ENCODE measurements at places on chromosomes 1 and 21.

DNA sequence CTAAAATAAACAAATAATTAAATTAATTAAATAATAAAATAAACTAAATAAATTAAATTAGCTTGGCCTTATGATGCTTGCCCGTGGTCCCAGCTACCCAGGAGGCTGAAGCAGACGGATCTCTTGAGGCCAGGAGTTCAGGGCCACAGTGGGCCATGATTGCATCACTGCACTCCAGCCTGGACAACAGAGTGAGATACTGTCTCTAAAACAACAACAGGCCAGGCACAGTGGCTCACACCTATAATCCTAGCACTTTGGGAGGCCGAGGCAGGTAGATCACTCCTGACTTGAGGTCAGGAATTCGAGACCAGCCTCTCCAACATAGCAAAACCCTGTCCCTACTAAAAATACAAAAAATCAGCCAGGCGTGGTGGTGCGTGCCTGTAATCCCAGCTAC, 12.2 kb upstream of the PINK1 start:
- no peak for DNase-seq

DNA sequence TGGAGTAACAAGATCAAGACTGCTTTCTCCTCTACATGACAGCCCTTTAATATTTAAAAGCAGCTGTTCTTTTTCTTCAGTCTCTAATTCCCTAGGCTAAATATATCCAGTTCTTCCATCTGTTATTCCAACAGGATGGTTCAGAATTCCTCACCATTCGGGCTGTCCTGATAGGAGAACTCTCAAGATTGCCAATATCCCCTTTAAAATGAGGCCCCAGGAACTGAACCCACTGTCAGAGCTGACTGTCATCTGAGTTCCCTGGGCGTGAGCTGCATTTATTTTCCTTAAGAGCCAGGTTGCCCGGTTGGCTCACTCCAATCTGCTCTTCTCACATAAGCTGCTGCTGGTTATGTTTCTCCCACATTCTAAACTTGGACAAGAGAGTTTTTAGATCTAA, 177.6 kb downstream of the MIS18A start:
- DNase-seq, result no peak

DNA sequence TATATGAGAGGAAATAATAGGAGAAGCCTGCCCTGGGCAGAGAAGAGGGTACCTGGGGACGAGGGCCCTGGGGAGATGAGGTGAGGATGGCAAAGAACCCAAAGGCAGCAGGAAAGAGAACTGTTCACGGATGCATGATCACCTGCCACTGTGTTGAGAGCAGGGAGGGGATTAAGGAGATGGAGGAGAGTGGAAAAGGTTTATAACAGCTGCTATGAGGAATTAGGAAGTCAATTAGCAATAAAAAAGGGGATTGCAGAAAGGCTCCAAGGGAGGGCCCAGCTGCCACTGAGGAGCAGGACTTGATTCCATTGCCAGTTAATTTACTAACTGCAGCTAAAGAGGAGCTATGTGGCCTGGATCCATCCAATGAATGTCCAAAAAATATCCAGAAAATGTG, 61.1 kb downstream of the GFI1 start:
- no peak for DNase-seq

DNA sequence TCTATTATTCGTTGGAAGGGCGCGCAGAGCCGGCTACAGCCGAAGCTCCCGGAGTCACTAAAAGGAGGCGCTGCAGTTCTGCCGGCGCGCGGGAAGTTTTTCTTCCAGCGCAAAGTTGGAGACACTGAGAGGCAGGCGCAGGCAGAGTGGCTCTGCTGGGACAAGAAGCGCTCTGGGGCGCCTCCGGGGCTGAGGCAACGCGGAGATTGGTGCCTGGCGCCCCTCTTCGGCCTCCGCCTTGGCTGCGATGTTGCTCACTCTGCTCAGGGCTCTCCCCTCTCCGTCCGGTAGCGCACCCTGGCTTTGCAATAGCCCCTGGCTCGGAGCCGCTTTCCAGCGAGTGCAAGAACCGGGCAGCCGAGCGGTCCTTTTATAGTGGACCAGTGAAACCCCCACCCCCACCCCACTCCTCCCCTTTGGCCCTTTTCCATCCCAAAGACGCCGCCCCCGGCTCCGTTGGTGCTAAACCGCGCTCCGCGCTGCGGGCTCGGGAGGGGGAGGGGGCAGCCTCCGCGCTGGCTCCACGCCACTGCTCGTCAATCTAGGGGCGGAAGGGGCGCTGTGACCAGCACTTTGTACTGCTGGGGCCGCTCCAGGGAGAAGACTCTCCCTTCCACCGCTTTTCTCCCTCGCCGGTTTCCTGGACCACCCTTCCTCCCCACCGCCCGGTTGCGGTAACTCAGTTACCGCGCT, at the start of gene ADAMTS1:
Gene ADAMTS1 (minus strand): TSS at position 344 of the 693 bp plus-strand sequence. CDS start 455 bp downstream, outside the sequence.
- DNase-seq, result no peak

- DNase-seq, result no peak
Observed at GRCh38 chr1:159296706-159297375, 5.3 kb upstream of the FCER1A start.

- DNase-seq, result no peak
Observed at GRCh38 chr1:23198373-23198772, 18.9 kb downstream of the HTR1D start.

GRCh38 chr1:227944090-227944930, 3.4 kb downstream of the WNT9A start:
- no peak for DNase-seq

DNA sequence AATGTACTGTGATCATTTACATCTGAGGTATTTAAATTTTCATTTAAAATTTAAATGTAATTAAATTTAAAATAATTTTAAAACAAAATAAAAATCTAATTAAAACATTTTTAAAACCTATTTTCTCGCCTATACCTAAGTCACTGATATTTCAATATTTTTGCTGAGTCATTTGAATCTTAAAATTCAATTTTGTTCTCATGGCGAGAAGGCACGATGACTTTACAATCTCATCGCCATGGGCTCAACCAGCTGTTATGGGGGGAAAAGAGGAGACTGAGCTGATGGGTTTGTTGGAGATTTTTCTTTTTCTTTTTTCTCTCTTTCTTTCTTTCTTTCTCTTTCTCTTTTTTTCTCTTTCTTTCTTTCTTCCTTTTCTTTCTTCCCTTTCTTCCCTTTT, 89.3 kb downstream of the PRDM16 start:
- DNase-seq, result no peak

DNA sequence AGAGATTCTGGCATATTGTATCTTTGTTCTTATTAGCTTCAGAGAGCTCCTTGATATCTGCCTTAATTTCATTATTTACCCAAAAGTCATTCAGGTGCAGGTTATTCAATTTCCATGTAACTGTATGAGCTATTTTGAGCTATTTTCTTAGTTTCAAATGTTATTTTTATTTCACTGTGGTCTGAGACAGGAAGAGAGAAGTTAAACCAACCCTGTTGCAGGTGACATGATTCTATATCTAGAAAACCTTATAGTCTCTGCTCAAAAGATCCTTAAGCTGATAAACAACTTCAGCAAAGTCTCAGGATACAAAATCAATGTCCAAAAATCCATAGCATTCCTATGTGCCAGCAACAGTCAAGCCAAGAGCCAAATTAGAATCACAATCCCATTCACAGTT, 1644.0 kb upstream of the B3GALT2 start:
- DNase-seq, result no peak

GRCh38 chr1:2847086-2847985, 45.8 kb upstream of the TTC34 start:
- DNase-seq, result no peak

- no peak for DNase-seq
Observed at GRCh38 chr1:197341626-197342025, 73.6 kb downstream of the CRB1 start.

DNA sequence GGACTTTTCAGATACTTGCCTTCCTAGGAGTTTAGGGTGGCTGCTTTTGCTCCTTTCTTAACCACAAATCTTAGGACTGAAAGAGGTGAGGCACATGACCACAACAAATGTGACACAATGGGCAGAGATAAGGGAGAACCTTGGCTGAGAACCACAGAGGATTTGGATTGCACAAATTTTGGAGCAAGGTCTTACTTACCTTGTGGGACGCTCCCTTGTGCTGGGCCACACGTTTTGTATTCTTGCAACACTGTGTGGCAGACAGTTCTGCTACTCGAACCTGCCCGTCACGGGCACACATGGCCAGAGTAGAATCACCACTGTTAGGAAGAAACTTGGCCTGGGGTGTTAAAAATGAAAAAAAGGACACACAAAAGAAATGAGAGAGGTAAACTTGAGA, 23.9 kb downstream of the DCAF8 start:
- no peak for DNase-seq

All from LNCaP clone FGC (cell line).